ENCODE measurements at places on chromosomes 1 and 21. TPM values are rescaled to one million over a fixed set of nuclear protein-coding genes. Genes with fewer than 3 reads are reported as not detected.

- peak; percentile 43 for DNase-seq
These were observed 410.0 kb downstream of the TGFB2 start for GRCh38 chr1:218755128-218755527.

- DNase-seq: no peak
These were observed 35.5 kb downstream of the PLA2G4A start for GRCh38 chr1:186864296-186864695.

- peak; percentile 86 for DNase-seq
These were observed 187.8 kb upstream of the JUN start for GRCh38 chr1:58971629-58972140.

DNA sequence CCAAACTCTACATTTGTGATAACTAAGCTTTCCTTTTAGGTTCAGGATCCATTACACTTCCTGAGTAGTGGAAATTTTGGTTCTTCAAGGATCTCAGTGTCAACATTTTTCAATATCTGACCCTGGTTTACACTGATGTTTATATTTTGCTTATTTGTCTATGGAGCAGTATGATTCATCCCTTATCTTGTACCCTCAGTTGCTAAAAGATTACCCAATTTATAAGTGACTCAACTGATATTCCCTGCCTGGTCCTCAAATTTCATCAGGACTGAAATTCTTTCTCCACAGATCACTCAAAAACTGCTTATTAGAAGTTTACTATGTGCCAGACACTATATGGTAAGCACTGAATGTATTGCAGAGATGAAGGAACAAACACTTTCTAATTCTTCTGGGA is 139.1 kb upstream of the CHRM3 start:
- no peak for DNase-seq

- no peak for DNase-seq
These were observed 246.8 kb downstream of the TGFB2 start for GRCh38 chr1:218591966-218592365.

- DNase-seq: no peak
These were observed 11.9 kb downstream of the MX2 start for GRCh38 chr21:41373763-41374162.

GRCh38 chr1:208060215-208060869 is 149.4 kb upstream of the CD34 start:
- DNase-seq: no peak

DNA sequence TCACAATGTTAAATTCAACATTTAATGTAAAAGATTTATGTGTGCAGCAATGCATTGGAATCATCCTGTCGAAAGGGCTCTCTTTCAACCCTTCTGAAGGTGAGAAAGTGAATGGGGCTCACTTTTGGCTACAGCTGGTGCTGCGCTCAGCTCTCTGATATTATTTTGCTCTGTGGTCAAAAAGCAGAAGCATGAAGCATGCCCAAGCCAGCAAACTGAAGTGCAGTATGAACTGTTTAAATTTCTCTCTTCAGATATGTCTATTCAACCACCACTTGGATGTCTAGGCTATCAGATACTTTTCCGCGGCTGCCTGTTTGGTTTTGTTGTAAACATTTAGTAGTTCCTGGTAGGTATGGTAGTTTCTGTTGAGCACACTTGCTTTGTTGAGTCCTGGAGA is 216.9 kb upstream of the TMPRSS15 start:
- DNase-seq: no peak

- no peak for DNase-seq
These were observed 2.8 kb upstream of the TARBP1 start for GRCh38 chr1:234481771-234482170.

- DNase-seq: no peak
These were observed 12.0 kb upstream of the KCND3 start for GRCh38 chr1:112001436-112001835.

DNA sequence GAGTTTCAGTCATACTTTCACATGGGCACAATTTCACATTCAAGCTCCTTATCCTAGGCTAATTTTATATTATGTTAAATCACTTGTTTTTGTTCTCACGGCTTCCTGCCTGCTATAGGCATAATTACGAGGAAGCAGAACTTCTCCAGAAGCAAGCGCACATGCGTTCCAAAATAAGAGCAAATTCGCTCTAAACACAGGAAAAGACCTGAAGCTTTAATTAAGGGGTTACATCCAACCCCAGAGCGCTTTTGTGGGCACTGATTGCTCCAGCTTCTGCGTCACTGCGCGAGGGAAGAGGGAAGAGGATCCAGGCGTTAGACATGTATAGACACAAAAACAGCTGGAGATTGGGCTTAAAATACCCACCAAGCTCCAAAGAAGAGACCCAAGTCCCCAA is at the start of gene CORT:
Gene CORT, plus strand, starts transcription at position 281 of the 400 bp plus-strand sequence. CDS start 193 bp downstream, outside the sequence.
- no peak for DNase-seq

DNA sequence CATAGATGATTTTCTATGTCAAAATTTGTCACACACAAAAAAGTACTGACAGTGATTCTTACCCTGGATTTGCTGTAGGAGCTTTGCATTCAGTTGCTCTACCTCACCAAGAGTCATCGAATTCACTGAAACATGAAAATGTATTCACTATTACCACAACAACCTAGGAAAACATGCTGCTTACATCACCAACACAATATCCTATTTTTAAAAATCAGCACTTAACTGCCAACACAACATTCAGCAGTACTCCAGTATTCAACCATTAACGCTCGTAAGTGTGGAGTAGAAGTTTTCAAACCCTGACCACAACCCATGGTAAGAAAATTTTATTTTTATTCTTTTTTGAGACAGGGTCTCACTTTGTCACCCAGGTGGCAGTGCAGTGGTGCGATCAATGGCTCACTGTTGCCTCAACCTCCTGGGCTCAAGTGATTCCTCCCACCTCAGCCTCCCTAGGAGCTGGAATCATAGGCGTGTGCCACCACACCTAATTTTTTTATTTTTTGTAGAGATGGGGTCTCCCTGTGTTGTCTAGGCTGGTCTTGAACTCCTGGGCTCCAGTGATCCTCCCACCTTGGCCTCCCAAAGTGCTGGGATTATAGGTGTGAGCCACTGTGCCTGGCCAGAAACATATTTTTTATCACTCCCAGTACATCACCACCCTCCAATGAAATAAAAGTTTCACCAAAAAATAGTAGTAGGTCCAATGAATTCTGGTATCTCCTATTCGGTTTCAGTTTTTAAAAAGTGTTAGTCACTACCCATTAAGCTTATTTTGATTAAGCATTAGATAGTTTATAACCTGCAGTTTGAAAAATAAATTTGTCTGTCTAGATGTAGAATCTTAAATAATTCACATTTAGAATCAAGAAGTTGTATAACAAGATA is 23.8 kb downstream of the C21orf91 start:
- no peak for DNase-seq

DNA sequence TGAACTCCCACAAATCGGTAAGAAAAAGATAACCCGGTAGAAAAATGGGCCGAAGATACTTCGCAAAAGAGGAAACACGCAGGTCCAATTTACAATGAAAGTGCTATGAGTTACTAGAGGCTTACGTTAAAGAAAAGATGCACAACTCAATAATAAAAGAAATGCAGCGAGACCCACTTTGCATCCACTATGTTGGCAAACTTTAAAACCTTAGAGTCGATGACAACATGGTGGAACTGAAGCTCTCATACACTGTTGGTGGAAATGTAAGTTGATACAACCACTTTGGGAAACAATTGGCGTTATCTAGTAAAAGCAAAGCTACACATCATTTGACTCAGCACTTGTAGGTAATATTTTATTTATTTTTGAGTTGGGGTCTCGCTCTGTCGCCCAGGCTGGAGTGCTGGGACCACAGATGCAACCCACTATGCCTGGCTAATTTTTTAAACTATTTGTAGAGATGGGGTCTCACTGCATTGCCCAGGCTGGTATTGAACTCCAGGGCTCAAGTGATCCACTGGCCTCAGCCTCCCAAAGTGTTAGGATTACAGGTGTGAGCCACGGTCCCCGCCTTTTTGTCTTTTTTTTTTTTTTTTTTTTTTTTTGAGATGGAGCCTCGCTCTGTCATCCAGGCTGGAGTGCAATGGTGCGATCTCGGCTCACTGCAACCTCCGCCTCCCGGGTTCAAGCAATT is 696 bp upstream of the GPATCH3 start:
- no peak for DNase-seq

- DNase-seq: peak; percentile 60
These were observed 56.5 kb downstream of the IRF2BP2 start for GRCh38 chr1:234553240-234554188.

DNA sequence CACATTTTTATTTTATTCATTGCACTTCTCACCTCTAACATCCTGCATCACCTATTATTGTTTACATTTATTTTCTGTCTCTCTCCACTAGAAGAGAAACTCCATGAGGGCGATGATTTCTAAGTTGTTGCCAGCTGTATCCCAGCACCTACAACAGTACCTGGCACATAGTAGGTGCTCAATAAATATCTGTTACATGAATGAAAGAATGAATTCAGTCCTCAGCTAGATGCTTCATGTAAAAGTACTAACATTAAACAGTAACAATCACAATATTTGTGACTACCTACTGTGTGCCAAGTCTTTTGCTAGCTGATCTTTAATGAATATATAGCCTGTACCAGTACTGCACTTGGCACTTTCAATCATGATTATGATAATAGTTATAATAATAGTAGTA is 3.0 kb downstream of the TAS1R2 start:
- DNase-seq: no peak

DNA sequence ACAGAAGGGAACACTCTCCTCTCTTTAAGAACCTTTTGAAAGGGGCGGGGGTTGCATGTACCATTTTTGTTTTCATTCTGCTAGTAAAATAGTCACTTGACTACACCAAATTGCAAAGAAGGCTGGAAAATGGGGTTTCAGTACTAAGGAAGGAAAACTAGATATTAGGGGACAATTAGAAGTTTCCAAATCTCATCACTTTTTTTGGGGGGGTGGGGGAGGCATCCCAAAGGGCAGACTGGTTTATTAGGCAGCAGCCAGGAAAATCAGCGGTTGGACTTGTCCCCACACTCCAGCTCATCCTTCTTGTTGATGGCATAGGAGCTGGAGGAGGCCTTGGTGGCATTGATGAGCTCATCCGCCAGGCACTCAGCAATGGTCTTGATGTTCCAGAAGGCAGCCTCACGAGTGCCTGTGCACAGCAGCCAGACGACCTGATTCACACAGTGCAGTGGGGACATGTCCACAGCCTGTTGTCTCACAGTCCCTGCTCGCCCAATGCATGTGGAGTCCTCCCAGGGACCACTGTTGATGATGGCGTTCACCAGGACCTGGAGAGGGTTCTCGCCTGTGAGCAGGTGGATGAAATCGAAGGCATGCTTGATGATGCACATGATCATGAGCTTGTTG is 1.7 kb upstream of the TMEM50B start:
- no peak for DNase-seq

- DNase-seq: peak; percentile 51
These were observed at the start of gene DMBX1 for GRCh38 chr1:46489638-46490405. Gene DMBX1, plus strand, starts transcription at chr1:46489836. Its CDS starts 17,175 bp downstream, at chr1:46507011.

DNA sequence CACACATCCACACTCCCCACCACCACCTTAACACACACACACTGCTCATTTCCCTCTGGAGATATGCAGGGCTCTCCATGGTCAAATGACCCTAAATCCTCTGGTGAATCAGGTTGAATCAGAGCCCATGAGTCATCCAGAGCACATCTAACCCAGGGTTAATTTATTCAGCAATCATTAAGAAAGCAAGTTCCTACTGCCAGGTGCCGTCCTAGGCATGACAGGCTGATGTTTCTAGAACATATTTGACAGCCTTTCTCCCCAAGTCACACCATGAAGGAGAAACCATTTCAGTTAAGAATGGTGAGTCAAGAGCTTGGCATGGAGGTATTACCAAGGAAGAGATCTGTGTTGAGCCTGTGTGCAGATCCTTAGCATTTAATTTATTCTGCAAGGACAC is 194.3 kb upstream of the CAMK1G start:
- no peak for DNase-seq

GRCh38 chr21:43611598-43612369 is 47.5 kb downstream of the HSF2BP start:
- peak; percentile 84 for DNase-seq

DNA sequence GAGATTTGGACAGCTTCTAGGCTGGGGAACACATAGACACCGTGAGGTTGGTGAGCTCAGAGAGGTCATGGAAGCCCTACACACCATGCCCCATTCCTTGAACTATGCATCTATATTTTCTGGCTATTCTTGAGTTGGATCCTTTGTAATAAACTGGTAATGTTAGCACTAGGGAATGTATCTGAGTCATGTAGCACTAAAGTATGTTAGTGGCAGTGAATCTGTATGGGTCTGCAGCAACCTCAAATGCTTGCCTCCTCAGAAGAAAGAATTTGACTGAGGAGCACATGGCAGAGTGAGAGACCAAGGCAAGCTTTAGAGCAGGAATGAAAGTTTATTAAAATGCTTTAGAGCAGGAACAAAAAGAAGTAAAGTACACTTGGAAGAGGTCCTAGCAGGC is 43.7 kb upstream of the LRRC7 start:
- DNase-seq: no peak

FAAH gene
- polyA plus RNA-seq: 61.8 TPM

NFASC gene
- polyA plus RNA-seq: 1.7 TPM

DMBX1 gene
- not detected for polyA plus RNA-seq

FBXO2 gene
- 349 TPM for polyA plus RNA-seq

PRMT6 gene
- polyA plus RNA-seq: 21.1 TPM

DNAH14 gene
- 15.2 TPM for polyA plus RNA-seq

ARHGAP30 gene
- polyA plus RNA-seq: 1.7 TPM

AQP10 gene
- polyA plus RNA-seq: 3.0 TPM

F5 gene
- polyA plus RNA-seq: 20.4 TPM

RXRG gene
- polyA plus RNA-seq: not detected

ITLN2 gene
- 3.6 TPM for polyA plus RNA-seq

SASS6 gene
- polyA plus RNA-seq: 1.9 TPM

S100A5 gene
- polyA plus RNA-seq: 0.54 TPM

SERINC2 gene
- polyA plus RNA-seq: 154 TPM

OMA1 gene
- 19.7 TPM for polyA plus RNA-seq

CD84 gene
- 0.74 TPM for polyA plus RNA-seq

FCN3 gene
- not detected for polyA plus RNA-seq

Measured in hepatocyte (in vitro differentiated cells).